Keratinocyte (primary cell): ENCODE measurements at places on chromosomes 7 and 10. TPM values are rescaled to one million over a fixed set of nuclear protein-coding genes. Genes with fewer than 3 reads are reported as not detected.

DNA sequence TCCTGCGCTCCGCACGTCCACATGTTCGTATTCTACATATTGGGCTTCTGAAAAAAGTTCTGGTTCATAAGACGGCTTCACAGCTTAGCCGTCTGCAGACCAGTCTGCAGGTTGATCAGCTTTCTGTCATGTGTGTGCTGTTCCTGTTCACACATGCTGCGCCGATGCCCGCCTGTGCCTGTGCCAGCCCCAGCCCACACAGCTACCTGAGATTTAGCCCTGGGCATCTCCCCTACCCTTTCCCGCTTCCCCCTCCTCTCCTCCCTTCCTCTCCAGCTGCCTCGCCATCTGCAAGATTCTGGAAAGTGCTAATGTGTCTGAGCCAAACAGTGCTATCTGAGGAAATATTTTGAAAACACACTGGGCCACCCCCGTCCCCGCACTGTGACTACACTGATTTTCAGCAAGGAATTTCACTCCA, 7.1 kb downstream of the CHST3 start:
- DNase-seq = no peak

ZWINT gene
- polyA plus RNA-seq = 9.8 to 37.4 TPM (median 31.2 TPM) in 3 replicates

UCN3 gene
- polyA plus RNA-seq = not detected in 3 replicates

- DNase-seq = no peak
Observed at GRCh38 chr10:10126218-10126617, 891.5 kb upstream of the CELF2 start.

- no peak for DNase-seq
Observed at GRCh38 chr10:49709934-49710333, 30.5 kb downstream of the C10orf53 start.

SLC13A1 gene
- polyA plus RNA-seq = not detected in 3 replicates
